Muscle of back (tissue), 13 donors: ENCODE measurements at places on chromosomes 2 and 18.

DNA sequence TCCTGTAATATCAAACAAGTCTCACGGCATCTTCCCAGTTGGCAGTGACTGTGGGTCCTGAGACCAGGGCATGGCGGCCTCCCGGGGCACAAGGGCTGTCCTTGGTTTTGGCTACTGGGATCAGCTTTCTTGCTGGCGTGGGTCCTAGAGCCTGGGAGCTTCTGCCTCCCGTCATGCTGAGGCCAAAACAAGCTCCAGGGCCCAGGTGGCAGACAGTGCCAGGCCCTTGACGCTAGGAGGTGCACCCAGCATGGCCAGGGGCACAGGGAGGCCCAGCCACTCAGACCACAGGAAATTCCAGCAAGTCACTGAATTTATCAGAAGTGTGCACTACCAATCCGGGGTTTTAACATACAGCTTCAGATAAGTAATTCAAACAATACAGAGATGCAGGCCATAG, 184.7 kb downstream of the EIPR1 start:
- peak; percentile 25 for DNase-seq

DNA sequence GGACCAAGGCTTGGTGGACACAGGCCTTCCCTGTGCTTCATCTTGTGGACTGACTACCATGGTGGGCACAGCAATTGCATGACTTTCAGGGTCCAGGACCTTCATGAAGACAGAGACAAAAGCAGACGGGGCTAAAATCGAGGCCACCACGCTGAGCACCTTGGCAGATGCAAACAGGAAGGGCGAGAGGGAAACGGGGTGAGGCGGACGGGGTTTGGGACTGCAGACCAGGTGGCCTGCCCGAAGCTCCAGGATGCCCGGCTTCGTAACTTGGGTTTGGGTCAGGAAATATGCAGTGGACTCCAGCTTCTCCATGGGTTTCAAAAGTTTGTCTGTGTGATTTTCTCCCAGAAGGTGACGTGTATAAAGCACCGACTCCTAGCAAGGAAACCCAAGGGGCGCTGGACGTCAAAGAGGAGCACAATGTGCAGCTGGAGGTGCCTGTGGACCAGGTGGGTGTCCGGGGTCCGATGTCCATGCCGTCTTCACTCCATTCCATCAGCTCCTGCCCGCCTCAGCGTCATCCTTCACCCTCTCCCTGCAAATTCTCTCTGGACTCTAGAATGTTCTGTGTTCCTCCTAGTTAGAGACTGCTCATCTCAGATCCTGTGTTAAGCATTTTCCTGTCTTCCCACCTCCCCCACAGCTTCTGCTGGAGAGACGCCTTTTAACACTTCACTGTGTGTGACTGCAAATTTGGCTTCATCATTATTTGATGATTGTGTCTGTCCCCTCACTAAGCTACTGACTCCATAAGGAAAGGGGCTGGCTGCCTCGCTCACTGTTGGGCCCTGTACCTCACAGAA, 65.8 kb downstream of the DCDC2C start:
- no peak for DNase-seq

GRCh38 chr2:186308347-186308746, 177.7 kb upstream of the ZC3H15 start:
- no peak for DNase-seq

- DNase-seq, result no peak
Observed at GRCh38 chr2:111678161-111678560, 205.8 kb downstream of the ANAPC1 start.

GRCh38 chr2:60853531-60853930, 27.8 kb upstream of the REL start:
- no peak for DNase-seq

DNA sequence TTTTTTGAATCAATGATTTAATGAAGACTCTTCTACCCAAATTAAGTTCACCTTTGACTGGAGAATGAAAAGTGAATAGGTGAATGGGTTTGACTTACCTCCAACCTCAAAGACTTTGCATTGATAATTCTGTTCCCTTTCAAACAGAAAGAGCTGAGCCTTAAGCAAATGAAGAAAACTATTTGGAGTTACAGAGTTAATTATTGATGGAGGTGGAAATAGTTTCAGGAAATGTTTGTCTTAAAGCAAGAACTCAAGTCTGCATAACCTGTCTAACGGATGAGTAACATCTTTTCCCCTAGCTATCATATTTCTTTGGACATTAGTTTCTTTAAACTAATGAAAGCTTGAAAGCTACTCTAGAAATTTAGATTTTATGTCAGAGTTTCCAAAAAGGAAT, 166.5 kb downstream of the CERS6 start:
- no peak for DNase-seq
